ENCODE measurements at places on chromosomes 3 and 15.

DNA sequence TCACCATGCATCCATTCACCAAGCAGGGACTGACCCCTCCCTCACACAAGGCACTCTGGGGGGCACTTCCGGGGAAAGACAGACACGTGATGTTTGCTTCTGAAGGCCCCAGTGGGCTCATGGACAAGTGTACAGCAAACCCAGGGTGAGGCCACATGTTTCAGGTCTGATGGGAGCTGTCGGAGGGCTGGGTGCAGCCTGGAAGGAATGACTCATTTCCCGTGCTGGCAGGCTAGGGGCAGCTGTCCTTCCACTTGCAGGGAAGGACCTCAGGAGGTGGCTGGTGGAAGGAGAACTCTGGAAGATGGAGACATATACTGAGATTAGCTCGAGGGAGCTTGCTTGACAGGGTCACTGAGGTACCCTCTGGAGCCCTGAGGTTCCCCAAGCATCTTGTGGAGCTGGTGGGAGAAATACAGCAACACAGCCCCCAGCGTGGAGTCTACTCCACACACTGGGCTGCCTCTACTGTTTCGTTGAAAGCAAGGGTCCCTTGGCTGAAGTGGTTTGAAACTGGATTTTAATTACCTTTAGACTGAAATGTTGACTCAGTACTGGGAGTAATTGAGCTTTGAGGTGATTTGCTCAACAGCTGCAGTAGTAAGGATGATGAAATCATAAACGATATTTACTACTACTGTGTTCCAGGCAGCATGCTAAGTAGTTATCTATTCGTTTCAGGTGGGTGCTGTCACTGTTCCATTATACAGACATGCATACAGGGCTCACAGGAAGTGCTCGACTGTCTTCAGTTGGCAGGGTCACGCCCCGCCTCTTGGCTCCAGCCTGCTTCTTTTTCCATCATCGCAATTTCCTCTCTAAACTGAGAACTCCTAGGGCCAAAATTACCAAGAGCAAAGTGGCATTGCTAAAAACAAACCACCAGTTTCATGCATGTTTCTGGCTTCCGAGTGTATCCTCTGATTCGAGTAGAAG, 230.4 kb downstream of the ADAMTS17 start:
- DNase-seq, result no peak

DNA sequence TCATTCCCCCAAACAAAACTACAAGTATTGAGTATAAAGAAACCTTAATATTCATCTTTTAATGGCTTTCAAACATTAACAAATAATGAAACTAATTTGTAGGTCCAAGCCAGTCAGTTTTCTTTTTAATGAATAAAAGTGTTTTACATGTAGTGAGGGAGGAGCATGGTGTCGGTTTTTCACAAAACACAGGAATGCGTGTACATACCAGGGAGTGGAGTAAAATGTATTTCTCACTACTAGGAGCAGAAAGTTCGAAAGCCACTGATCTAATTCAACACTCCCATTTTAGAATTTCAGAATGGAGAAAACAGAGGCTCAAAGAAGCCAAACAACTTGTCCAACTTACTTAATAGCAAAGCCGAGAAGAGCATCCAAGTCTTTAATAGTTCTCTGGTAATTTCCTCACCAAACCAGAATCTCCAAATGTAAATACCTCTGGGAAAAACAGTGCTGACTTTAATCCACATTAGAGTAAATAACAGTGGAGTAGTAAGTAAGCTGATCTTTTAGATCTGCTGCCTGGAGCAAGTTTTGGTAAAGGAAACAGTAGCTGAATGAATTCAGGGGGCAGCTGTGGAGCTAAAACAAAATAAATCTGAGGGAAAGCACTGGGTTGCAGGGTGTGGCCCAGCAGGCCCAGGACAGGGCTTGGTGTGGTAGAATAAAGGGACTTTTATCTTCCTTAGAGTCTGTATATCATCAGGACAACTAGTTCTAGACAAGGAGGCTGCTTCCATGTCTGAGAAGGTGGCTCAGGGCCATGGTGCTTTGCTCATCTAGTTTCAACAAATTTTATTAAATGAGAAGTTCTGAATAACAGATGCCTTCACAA, 7.9 kb downstream of the ANP32A start:
- no peak for DNase-seq

GRCh38 chr15:73924171-73924921, 1.9 kb upstream of the LOXL1 start:
- no peak for DNase-seq

GRCh38 chr15:69391046-69391757, 22.9 kb upstream of the KIF23 start:
- DNase-seq, result no peak

GRCh38 chr15:39583596-39584265, 2.9 kb downstream of the THBS1 start:
- peak; percentile 49 for DNase-seq

- DNase-seq, result peak; percentile 71
Measured at GRCh38 chr3:21542656-21543379, 208.2 kb downstream of the ZNF385D start.

GRCh38 chr3:186516646-186517045, 27.5 kb downstream of the CRYGS start:
- DNase-seq, result no peak

GRCh38 chr3:32603064-32603463, 32.4 kb upstream of the DYNC1LI1 start:
- no peak for DNase-seq

DNA sequence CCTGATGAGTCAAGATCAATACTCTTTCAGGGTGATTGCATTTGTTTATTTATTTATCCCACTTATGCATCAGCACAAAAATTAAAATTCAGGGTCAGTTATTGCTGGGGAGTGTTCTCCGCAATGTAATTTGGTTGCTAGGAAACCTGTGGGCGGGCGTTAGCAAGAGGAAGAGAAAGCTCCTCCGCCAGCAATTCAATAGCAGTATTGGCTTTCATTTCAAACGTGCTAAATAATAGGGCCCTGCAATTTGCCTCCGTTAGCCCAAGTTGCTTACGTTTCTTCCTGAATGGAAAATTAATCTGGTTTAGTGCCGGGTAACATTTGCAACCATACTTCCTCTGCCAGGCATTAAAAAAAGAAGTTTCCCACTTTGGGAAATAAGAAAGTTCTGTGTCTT, 35.5 kb upstream of the PLCL2 start:
- no peak for DNase-seq

Data from H9 (cell line).